T follicular helper cell (primary cell): ENCODE measurements at places on chromosomes 3 and 15.

GRCh38 chr15:42849836-42850235 lies 70.7 kb downstream of the TTBK2 start:
- no peak for DNase-seq

DNA sequence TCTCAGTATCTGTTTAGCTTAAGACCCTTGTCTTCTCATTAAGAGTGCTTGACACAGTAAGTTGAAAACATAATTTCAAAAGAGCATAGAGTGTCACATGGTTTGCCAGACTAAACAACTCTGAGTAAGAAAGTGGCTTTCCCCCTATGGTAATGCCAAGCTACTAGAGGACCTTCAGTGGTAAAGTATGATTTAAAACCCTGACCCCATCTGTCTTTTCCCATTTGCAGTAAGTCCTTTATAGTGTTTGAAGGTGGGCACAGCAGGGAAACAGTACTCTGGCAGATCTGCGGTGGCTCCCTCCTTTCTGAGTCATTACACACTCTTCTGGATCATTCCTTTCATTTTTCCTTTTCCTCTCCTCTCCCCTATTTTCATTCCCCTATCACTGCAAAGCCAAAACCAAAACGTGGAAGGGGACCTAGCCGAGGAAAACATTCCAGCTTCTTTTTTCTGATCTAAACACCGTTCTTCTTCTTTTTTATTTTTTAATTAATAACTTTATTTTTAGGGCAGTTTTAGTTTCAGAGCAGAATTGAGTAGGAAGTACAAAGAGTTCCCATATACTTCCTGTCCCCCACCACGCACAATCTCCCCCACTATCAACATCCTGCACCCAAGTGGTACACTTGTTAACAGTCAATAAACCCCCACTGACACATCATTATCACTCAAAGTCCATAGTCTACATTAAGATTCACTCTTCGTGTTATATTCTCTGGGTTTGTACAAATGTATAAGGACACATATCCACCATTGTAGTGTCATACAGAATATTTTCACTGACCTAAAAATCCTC lies 74.7 kb downstream of the PPARG start:
- no peak for DNase-seq

- no peak for DNase-seq
These were observed 72.4 kb downstream of the RHCG start for GRCh38 chr15:89423981-89424380.

DNA sequence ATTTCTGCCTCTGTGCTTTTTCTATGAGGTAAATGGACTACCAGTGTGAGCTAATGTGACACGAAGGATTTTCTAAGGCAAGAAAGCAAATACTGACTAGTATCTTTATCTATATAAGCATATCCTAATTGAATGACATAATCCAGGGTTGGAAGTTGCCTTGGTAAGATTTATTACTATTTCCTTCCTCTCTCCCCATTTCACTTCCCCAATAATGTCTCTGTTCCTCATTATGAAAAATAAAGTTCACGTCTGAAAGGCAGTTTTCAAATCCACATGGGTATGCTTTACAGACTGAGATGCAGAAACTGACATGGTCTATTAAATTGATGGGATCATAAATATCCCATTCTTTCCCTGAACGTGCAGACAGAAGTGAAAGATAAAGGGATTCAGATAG lies 86.0 kb downstream of the DTWD1 start:
- DNase-seq, result no peak

GRCh38 chr3:42180901-42181300 lies 85.1 kb downstream of the CCK start:
- no peak for DNase-seq

DNA sequence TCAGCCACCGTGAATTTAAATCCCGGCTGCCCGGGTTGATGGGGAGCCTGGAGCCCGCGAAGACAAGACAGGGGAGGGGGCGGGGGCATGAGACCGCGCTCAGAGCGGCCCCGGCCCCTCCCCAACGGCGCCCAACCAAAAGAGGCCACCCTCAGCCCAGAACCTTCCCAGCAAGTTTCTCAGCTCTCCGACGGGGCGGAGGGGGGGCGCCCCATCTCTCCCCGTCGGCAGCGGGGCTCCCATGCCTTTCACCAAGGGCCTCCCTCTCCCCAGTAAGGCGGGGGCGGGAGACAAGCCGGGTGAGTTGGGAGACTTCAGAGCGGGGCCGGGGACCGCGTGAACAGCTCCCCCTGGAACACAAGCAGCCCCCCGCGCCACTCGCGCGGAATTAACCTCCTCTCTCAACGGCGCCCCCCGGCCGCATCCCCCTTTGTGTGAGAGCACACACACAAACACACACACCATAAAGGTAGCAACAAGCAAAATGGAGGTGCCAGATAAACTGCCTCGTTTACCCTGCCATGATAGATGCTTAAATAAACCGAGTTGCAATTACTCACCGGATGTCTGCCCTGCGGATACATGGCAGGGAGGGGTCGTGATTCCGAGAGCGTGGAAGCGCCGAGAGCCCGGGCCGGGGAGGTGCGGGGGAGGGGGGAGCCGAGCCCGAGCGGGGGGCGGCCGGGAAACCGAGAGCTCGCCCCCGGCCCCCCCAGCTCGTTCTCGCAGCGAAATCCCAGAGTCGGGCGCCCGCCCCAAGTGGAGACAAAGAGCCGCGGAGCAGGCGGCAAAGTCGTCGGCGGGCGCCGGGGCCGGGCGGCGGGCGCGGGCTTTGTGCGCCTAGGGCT lies 1.3 kb downstream of the TLE3 start:
- DNase-seq, result peak; percentile 40

GRCh38 chr3:133301731-133302130 lies 98.1 kb upstream of the BFSP2 start:
- DNase-seq, result no peak

DNA sequence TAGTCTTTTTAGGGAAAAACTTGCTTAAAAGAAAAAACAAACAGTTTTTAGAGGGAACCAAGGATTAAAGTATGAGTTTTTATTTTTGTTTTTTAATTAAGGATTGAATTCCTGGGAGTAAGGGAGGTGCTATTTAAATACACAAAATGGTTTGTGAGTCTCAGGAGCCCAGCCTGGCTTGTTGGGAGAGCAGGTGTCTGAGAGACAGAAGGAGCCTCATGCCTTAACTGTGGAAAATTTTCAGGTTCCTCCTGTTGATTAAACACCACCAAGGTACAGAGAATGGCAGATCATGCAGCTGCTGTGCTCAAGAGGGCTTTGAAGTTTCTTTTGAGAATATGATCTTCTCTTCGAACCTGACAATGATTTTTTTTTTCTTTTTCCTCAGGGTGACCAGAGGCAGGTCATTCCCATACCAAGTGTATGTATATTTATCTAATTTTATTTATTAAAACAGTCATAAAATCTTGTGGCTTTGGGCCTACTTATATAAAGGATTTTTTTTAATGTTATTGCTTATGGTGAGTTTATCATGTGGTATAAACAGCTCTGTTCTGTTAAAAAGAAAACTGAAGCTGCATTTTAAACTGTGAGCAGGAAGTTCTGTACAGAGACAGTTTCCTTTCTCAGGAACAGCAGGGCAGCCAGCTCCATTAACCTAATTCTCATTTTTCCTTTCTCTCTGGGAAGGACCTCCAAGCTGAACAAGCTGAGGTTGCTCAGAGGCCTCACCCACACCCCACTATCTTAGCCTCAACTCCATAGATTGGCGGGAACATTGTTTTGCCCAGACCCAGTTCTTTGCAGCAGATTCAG lies 33.7 kb upstream of the VILL start:
- DNase-seq, result no peak

GRCh38 chr3:55343486-55344357 lies 143.4 kb downstream of the WNT5A start:
- no peak for DNase-seq

DNA sequence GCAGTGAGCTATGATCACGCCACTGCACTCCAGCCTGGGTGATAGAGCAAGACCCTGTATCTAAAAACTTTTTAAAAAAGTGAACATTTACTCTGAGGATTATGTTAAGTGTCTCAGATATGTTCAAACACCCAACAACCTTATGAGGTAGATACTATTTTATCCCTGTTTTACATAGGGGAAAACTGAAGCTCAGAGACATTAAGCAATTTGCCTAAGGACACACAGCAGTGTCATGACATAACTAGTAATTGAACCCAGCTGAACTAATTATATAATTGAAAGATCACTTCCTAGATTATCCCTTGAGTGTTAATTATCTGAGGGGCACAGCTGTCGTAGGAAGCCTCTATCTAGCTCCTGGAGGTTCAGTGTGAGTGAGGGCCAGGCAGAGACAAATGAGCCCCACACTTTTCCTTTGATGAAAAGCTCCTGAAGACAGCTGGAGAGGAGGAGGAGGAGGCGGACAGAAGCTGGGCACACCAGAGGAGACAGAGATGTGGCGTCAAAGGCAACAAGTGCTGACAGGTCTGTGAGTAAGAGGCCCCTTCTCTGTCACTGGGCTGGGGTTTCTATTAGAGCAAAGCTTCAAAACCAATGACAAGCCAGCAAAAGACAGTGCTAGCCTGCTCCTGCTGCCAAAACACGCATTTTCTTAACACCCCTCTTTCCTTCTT lies 20.5 kb downstream of the TRH start:
- no peak for DNase-seq

- no peak for DNase-seq
These were observed 49.8 kb upstream of the RGMA start for GRCh38 chr15:93138681-93139250.

- DNase-seq, result no peak
These were observed 54.5 kb downstream of the CPN2 start for GRCh38 chr3:194296454-194297263.

DNA sequence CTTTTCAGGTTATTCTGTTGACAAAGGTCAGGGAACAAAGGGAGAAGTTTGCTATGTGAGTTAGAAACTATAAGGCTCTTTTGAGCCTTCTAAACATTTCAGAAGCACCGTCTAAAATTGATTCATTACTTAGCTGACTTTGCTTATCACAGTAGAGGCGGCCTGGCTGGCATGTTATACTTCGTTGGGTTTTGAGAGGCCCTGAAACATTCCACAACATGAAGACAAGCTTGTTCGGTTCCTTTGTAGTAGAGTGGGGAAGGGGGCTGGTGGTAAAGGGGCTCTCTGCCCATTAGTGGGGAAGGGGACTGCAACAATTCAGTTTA lies 23.6 kb downstream of the ZBTB38 start:
- no peak for DNase-seq

DNA sequence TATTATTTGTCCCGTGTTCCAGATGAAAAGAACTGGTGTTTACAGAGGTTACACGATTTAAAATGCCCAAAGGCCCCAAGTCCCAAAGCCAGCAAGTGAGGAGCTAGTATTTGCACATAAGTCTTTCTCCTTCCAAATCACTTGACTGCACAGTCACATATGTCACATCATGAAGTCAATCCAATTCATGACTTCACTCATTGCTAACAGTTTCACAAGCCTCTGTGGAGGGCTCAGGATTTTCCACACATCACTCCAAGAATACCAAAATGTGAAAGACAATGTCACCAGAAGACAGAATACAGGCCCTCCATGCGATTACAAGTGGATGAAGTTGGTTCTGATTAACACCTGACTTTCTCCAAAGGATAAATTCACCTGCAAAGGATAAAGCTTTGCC lies 283.1 kb upstream of the UBE2E2 start:
- no peak for DNase-seq

DNA sequence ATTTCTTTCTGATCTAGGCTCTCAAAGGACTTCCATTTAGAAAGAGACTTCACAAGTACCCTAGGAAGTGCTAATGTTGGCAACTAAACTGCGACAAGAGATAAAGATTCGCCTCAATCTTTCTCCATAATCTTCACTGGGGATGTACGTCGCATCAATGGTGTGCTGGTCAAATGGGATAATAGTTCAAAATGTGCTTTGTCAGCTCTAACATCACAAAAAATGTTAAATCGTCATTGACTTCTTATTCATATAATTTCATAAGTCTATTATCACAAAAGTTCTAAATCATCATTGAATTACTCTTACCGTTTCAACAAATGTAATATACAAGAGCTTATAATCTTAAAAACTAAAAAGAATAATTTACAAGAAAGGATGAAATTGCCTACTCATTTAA lies 727.7 kb downstream of the ROBO1 start:
- no peak for DNase-seq

- DNase-seq, result no peak
These were observed 21.4 kb downstream of the BTLA start for GRCh38 chr3:112477891-112478290.

GRCh38 chr3:150407808-150408220 lies 284 bp upstream of the TSC22D2 start:
- no peak for DNase-seq

DNA sequence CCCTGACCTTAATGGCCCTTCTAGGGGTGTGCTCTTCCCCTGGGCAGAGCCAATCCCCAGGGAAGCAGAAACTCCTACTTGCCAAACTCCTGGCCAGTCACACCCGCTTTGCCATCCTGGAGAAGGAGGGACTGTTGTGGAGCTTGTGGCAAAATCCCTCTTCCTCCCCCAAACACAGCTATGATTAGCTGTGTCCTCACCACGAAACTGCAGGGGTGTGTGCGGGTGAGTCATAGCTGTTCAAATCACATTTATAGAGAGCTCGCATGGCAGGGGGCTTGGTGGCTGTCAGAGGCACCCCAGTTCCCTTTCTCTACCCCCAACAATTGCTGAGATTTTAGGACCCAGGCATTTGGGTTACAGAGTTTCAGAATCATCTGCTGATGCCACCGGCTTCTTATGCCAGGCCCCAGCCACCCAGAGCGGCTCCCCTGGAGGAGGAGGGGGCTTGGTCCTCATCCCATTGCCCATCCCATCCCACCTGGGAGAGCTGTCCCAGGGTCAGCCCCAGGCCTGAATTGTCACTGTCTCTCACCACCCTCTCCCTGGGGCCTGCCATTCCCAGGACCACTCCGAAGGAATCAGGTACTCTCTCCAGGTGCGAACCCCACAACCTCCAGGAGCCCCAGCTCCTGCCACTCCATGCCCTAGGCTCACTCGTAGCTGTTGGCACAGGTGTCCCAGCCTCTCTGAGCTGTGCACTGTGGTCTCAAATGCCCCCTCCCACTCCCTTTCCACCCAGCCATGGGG lies 28.8 kb upstream of the MAGEF1 start:
- no peak for DNase-seq

DNA sequence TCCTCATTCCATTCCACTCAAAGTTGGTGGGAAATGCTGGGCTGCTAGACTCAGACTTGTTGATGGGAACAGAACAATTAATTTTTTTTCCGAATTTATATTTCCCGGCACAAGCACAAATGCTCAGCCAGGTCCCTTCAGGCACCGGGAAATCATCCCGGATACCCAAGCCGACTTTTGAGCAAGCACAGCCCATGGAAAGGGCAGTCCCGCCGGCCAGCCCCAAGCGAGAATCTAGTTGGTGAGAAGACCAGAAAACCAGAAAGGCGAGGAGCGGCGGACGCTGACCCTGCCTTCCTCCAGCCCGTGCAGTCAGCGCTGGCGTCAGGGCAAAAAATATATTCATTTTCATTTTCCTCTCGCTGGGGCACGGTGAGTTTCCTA lies 763 bp upstream of the ZIC4 start:
- no peak for DNase-seq
